ENCODE measurements at places on chromosomes 2 and 18.

DNA sequence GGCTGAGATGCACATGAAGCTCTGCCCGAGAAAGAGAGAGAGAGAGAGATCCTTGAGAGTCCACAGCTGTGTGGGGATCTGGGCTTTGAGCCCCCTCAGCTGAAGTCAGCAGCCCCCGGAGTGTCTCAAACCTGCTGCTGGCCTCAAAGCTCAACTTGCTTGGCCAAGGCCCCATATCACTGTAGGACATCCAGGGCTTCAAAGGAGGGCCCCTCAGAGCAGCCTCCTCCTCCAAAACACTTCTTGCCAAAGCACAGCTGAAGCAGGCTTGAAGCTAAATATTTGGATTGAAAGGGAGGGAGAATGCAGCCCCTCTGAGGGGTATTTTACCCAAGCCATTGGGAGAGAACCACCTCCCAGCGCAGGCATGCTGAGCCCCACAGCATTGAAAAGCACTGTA is 357.6 kb downstream of the OSR1 start:
- DNase-seq: no peak

DNA sequence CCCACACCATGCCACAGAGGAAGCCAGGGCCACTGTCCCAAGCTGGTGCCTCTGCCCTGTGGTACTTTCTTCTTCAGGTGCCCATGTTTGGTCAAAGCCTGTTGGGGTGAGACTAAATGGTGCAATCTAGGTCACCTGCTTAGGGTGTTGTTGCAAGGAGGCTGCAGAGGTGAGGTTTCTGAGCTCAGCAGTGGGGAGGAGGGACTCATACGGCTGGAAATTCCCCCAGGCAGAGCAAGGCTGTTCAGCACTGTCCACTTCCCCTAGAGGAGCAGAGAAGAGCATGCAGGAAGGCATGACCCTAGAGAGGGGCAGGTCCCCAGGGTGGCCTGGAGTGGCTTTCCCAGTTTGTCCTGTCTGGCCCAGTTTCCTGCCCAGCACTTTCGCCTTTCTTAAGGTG is 211.0 kb downstream of the HAUS1 start:
- DNase-seq: no peak

DNA sequence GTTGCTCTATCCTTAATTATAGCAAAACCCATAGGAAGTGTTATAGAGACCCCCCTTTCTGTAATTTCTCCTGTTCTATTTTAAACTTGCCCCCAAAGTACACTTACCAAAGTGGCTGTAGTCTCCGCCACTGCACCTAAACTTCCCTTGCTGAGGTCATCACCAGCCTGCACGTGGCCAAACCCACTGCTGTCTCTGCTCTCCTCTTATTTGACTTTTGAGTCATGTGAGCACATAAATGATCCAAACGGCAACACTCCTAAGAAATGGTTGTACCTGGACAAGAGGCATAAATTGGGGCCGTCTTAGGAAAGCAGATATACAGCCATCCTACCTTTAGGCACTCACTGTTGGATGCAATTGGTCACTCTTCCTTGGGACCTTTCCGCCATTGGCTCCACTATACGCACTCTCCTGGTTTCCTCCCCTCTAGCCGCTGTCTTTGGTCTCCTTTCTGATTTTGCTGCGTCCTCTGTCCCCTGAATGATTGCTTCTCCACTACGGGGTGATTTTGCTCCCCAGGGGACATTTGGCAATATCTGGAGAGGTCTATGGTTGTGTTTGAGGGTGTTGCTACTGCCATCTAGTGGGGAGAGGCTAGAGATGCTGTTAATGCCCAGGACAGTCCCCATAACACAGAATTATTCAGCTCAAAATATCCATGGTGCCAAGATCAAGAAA is 19.2 kb upstream of the IL36G start:
- peak; percentile 37 for DNase-seq

DNA sequence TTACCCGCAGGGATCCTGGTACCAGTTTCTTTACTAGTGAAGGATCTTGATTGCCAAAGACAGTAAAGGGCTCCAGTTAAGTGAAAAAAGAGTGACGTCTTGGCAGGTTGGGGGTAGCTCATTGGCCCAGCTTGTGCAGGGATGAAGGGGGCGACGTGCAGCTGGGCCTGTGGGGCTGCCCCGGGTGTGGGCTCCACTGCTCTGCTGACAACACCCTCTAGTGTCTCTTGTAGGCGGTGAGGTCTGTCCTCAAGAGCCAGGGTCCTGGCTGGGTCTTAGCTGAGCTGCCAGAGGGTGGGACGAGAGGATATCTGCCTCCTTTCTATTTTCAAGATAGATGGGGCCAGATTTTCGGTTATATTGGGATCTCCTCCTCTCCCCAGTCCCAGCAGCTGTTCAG is 6.1 kb downstream of the ARHGEF4 start:
- no peak for DNase-seq

DNA sequence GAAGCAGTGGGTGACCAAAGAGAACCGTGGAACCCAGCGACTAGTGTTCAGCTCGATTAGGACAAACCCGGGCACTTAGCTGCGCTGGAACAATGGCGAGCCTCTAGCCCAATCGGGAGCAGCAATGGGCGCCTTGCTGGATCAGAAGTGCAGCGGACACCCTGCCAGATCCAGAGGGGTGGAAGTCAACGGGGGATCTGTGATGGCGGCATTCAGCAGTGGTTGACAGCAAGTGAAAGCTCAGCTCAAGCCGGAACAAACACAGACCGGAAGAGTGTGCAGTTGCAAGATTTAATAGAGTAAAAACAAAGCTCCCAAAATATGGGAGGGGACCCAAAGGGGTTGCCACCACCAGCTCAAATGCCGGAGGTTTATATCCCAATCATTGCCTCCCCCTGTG is 478.7 kb upstream of the REG3G start:
- no peak for DNase-seq

DNA sequence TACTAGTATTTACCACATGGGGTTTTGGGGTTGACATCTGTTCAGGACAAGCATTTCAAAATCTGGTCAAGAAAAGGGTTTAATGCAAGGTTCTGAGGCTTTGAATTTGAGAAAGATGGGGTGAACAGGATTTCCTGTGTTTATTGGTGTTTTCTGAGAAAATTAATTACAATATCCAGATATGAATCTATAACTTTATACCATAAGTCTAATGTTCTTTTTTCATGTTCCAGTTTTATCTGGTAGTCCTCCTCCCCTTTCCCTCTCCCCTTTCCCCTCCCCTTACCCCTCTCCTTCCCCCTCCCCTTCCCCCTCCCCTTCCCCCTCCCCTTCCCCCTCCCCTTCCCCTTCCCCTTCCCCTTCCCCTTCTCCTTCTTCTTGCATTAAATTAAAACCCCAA is 1518.2 kb upstream of the TMEFF2 start:
- DNase-seq: no peak

GRCh38 chr2:241132538-241133435 is 16.5 kb downstream of the PASK start:
- no peak for DNase-seq

- peak; percentile 69 for DNase-seq
Observed at GRCh38 chr2:100984892-100985307, 17.2 kb upstream of the RPL31 start.

DNA sequence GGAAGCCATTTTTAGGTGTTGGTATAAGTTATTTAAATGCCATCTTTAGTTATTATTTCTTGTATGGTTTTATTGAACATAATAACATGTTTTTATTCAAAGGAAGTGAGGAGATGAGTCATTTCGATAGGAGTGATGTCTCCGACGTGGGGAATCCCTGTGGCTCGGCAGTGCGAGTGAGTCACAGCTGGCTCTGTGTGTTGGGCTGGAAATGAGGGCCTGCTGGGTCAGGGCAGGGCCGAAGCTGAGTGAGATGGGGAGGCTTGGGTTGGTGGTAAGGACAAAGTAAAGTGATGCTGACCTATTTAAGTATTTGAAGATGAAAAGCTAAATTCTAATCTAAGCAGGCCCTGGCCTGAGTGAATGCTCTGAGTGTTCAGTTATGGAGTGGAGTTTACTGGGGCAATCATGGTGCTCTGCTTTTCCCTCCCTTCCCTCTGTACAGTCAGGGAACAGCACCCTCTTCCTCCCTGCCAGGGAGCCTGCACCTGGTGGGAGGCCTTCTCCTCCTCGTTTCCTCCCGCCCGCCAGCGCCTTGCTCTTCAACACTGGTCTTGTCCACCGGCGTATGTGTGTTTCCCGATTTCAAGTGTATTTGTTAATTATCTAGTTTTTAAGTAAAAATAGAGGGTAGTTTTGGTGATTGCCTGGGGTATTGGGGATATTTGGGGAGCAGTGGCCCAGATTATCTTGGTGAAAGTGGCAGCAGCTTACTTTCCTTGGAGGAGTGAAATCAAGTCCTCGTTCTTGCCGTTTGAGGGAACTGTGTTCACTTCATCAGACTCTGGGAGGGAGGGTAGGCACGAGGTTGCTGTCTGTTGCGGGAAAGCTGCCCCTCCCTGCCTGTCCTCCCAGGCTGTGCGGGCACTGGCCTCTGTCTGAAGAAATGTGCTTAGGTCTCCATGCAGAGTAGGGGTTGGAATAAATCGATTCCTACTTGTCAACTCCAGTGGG is 157.0 kb downstream of the LDLRAD4 start:
- DNase-seq: no peak

GRCh38 chr18:60235164-60235563 is 137.4 kb downstream of the MC4R start:
- DNase-seq: no peak

DNA sequence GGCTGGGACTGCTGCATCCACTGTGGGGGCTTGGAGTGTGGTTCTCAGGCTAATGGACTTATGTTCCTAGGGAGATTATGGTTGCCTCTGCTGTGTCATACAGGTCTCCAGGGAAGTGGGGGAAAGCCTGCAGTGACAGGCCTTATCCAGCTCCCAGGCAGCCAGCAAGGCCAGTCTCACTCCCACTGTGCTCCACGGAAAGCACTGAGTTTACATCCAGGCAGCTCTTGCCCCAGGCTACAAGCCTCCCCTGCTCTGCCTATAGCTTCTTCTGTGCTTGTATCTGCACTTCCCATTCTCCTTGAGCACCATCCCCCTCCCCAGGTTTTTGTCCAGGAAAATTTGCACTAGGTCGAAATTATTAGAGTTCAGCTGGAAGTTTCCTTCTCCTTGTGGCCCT is 231.9 kb downstream of the ZRANB3 start:
- DNase-seq: no peak

GRCh38 chr2:196288006-196288538 is 116.7 kb upstream of the STK17B start:
- DNase-seq: no peak

GRCh38 chr2:207630491-207630890 is 5.3 kb upstream of the METTL21A start:
- DNase-seq: no peak

- no peak for DNase-seq
Observed at GRCh38 chr2:230823264-230823964, 41.3 kb upstream of the ITM2C start.

Measured in neuronal stem cell (in vitro differentiated cells).